Effector memory CD4-positive, alpha-beta T cell (primary cell): ENCODE measurements at places on chromosomes 1 and 21.

DNA sequence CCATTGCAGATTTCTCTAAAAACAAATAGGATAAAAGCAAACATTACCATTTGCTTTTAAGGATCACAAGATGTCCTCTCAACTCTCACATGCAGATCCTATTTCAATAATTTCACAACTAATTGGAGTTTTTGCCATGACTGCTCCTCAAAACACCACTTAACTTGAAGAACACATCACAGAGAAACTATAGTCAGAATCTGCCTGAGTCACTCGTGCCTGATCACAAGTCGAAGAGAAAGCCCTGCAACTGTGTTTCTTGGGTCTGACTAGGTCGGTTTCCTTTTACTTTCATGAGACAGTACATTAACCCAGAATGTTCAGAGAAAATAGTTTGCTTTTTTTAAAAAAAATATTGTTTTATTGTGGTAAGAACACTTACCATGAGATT is 46.3 kb upstream of the SMYD2 start:
- no peak for DNase-seq

- DNase-seq = peak; percentile 12
These were observed 683 bp downstream of the LRRC8B start for GRCh38 chr1:89525169-89525855.

DNA sequence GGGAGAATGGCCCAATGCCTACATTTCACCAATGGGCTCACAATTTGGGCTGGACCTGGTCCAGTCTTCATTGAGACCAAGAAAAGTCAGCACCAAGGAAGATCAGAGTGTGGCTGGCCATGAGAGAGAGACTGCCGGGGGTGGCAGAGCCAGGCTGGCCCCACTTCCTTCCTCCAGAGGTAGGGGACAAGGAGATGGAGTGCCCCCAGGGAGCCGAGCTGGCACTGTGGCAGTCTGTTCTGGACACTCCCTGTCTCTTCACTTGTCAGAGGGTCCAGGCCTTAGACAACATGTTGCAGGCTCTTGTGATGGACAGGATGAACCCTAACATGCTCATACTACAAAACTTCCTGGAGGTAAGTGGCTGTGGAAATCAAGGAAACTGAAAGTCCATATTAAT is 27.7 kb downstream of the INAVA start:
- DNase-seq = no peak

GRCh38 chr21:34351786-34352241 is 12.0 kb upstream of the KCNE2 start:
- no peak for DNase-seq
